ENCODE measurements at places on chromosomes 7 and 10.

DNA sequence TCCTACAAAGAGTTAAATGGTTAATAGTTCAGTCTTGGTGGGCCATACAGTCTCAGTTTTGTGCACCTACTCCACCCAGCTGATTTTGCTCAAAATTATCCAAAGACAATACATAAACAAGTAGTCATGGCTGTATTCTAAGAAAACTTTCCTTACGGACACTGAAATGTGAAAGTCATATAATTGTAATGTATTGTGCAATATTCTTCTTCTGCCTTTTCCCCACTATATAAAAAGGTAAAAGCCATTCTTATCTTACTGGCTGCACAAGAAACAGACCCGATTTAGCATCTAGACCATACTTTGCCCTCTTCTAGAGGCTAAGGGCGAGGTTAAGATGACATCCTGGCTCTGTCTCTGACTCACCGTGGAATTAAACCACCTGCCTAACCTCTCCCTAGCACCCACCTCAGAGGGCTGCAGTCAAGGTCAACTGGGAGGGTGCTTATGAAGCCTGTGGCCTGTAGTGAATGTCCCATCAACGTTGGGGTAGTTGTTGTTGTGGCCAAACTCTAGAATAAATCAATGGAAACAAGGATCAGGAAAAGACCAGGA lies 63.8 kb upstream of the DOCK1 start:
- no peak for DNase-seq

DNA sequence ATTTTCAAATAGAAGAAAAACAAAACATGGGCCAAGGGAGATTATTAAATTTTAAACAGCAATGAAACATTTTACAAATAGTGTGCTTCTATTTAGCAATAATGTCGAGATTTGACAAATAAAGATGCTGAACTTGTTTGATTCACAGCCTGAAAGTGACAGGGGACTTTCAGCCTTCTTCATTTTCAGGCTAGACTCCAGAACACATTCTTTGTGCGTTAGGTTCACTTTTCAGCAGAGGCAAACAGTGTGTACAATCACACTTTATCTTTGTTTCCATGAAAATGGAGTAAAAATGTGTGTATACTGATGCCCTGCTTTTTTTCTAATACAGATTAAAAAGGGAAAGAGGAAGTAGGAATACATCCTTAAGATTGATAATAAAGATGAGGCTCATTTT lies 35.6 kb downstream of the FAM171A1 start:
- no peak for DNase-seq

- no peak for DNase-seq
These were observed 952 bp downstream of the DIP2C start for GRCh38 chr10:688312-689120.

- DNase-seq = no peak
These were observed 107.7 kb downstream of the SEPTIN7 start for GRCh38 chr7:35908331-35909216.

GRCh38 chr10:95356190-95356955 lies 65.6 kb upstream of the PDLIM1 start:
- no peak for DNase-seq

GRCh38 chr10:91573320-91573719 lies 59.6 kb downstream of the PPP1R3C start:
- DNase-seq = no peak

- no peak for DNase-seq
These were observed 388.2 kb upstream of the AKR1E2 start for GRCh38 chr10:4437791-4438190.

DNA sequence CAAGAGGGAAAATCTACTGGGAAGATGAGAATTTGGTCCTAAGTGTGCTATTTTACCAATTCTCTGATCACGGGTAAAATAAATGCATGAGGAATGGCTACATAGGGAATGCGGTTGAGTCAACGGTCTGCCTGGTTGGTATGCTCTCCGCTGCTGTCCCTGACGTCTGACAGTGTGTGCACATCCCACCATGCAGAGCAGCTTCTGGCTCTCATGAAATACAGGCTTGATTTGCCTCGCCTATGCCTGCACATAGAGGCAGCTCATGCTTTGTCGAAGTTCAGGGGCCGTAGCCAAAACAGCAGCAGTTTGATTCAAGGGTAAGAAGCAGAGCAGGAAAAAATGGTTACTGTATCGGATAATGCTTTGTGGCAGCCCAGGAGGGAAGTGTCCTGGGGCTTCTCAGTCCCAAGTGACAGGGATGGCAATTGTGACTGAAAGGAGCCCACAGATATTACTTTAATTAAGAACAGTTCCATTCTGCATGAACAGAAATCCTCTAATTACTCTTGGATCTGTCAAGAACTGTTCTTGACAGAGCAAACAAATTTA lies 268.4 kb upstream of the SLC26A5 start:
- no peak for DNase-seq
